ENCODE measurements at places on chromosomes 12 and 14.
A peak's percentile ranks its signal among the peaks of the same experiment; 100 is the strongest.

DNA sequence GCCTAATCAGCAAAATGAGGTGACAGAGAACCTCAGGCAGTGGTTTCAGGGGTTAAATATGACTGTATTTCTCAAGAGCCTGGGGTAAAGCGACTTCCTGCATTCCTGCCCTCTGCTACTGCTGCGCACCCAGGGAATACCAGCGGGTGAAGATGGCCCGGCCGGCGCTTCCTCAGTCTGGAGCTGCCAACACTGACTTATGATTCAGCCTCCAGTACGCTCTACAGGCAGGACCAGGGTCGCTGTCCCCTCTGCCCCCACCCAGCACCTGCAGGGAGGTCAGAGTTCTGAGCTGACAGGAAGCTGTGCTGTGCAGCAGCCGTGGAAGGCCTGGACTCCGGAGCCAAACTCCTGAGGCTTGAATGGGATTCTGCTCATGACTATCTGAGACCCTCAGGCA, 127.9 kb downstream of the PIWIL1 start:
- no peak for DNase-seq

DNA sequence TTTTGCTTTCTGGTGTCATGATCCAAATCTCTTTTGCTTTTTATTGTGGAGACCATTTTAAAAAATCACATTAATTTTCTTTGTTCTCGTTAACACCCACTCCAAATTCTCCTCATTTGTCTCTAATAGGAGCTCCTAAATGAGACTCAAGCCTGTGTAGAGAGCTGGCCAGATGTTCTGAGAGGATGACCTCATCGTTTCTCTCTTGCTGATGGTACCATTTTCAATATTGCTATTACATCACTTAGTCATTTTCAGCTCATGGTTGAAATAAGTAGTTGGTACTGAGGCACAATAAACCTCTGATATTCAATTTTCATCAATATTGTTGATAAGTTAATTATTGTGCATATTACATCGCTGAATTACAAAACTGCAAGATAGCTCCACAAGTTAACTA, 31.5 kb downstream of the SPTB start:
- DNase-seq = no peak

- DNase-seq = no peak
Measured at GRCh38 chr12:50981319-50982239, 29.2 kb downstream of the HIGD1C start.

- DNase-seq = no peak
Measured at GRCh38 chr14:68652433-68652690, 140.5 kb downstream of the ZFP36L1 start.

DNA sequence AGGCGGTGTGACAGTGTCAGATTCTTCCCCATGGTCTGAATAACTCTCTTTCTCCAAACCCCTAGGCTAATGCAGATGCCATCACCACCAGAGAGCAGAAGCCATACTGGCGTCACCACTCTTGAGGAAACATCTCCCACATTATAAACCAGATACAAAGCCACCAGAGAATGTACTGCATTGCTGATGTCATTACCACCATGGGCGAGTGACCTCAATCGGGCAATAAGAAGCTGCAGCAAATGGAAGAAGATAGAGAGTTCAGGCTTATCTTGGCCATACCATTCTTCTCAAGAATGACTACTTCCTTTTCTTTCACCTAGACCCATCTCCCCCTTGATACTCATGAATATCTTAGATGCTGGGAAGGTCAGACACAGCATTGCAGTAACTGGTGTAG, 1157.2 kb downstream of the TMEM121 start:
- DNase-seq = no peak

DNA sequence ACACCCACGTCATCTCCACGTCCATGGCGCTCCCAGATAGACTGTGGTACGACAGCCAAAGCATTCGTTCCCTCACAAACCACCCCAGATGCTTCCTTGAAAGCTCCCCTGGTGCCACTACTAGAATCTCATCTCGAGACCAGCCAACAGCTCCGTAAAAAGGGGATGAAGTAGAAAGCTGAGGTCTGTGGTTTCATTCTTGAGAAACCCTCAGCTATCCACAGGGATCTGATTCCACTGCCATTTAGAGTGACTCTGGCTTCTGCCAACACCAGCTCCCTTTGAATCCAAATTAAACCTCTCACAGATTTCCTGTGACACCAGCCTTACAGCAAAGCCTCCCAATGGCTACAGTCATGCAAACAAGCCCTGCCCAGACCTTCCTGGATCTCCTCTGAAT, 18.5 kb upstream of the FOXN3 start:
- no peak for DNase-seq

DNA sequence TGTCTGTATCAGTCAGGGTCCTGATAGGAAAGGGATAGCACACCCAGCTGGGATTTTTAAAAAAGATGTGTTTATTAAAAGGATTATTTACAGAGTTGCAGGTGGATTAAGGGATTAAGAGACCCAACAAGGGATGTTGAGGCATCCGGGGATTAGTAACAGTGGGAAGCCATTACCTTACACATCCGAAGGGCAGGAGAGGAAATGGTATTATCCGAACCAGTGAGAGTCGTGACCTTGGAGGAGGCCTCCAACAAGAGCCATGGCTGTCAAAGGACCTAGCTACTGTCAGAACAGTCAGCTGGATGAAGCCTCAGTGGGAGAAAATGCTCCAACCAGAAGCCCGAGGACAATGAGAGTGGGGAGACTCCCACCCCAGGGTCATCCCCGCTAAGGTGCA, 146.3 kb upstream of the KRAS start:
- no peak for DNase-seq

- no peak for DNase-seq
Measured at GRCh38 chr12:67151886-67152285, 117.3 kb upstream of the CAND1 start.

DNA sequence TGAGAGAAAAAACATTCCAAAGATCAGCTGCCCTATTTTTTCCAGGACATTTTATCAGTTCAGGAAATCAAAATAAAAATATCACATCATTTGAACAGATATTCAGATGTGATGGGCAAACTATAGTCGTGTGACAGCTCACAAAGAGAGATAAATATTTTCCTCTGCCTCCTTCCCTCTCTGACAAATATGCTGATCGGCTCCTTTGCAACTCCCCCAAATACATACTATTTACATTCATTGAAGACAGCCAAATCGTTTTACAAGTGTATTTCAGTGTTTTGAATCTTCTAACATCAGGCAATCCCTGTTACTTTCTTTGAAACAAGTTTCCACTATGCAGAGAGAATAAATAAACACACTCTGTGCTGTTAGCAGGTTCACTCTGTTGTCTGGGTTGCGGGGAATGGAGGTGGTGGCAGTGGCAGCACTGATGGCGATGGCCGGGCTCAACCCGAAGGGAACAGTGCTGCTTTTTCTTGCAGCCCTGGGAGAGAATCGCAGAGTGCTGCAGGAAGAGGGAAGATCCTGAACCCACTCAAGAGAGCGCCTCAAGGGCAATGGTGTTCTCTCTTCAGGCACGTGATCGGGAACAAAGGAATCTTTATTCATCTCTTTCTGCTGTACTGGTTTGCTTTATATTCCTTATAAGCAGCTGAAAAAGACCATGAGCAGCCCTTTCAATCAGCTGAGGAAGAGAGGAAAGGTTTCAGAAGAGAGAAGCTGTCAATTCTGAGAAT, 142.5 kb downstream of the PHLDA1 start:
- DNase-seq = no peak

GRCh38 chr12:108907839-108908351, 28.0 kb downstream of the DAO start:
- peak; percentile 3 for DNase-seq

DNA sequence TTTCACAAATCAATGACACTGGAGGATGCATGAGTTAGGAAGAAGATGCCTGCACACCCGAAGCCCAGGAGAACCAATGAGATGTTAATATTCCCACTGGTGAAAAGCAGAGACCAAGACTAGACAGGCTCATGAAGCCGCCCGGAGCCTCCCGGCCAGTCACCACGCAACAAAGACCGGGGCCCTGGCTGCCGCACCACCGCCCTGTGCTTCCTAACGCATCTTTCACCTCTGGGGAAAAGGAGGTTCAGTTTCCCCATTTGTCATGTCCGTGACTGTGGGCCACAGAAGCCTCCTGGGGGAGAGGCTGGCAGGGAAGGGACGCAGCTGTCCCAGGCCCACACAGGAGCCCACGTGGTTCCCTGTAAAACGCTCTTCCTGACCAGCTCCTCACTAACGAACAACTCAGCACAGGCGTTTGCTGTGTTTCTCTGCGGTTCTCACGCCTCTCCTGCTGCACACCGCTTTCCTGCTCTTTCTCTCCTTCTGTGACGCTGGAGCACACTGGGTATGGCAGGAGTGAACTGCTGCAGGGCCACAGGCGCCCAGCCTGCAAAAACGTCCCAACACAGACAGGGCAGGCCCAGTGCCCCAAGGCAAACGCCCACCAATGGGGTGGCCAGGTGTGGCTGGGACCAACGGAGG, 10.8 kb downstream of the RIMBP2 start:
- no peak for DNase-seq

DNA sequence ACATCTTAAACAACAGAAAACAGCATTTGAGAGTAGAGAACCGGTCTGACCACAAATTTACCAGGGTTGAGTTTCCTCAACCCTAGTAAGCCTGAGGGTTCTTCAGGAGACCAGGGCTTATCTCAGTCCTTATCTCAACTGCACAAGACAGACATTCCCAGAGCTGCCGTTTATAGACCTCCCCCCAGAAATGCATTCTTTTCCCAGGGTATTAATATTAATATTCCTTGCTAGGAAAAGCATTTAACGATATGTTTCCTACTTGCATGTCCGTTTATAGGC, 12.3 kb downstream of the TMEM117 start:
- DNase-seq = no peak

- no peak for DNase-seq
Measured at GRCh38 chr12:112932485-112933128, 5.7 kb upstream of the OAS3 start.

- DNase-seq = peak; percentile 94
Measured at GRCh38 chr14:57833323-57833722, 32.6 kb downstream of the SLC35F4 start.

- DNase-seq = peak; percentile 83
Measured at GRCh38 chr12:85405781-85406522, 125.9 kb downstream of the ALX1 start.

- no peak for DNase-seq
Measured at GRCh38 chr14:31291210-31291609, 83.6 kb upstream of the HECTD1 start.

GRCh38 chr12:77324763-77325468, 259.5 kb upstream of the E2F7 start:
- DNase-seq = peak; percentile 78

DNA sequence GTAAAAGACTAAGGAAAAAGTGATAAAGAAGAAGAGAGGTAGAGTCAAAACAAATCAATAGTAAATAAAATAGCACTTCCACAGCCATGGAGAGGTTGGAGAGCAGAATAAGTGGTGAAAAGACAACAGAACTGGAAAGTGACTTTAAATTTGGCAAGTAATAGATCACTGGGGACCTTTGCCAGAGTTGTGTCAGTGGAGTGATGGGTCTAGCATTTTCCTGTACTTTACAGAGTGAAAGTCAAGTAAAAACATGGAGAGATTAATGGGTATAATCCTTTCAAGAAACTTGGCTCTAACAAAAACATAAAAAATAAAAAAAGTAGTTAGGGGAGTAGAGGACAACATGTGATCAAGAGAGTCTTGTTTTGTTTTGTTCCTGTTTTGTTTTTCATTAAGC, 502.2 kb upstream of the RPL10L start:
- no peak for DNase-seq
